ENCODE measurements at places on chromosomes 2 and 18.

DNA sequence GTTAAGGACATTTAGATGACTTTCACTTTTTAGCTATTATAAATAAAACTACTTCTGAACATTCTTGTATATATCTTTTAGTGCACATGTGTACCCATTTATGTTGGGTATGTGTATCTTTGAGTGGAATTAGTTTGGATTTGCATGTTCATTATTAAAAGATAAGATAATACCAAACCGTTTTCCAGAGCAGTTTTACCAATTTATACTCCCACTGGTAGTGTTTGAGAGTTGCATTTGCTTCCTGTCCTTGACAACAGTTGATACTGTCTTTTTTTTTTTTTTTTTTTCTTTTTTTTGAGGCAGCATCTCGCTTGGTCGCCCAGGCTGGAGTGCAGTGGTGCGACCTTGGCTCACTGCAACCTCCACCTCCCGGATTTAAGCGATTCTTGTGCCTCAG, 23.3 kb downstream of the SLC30A6 start:
- no peak for DNase-seq

DNA sequence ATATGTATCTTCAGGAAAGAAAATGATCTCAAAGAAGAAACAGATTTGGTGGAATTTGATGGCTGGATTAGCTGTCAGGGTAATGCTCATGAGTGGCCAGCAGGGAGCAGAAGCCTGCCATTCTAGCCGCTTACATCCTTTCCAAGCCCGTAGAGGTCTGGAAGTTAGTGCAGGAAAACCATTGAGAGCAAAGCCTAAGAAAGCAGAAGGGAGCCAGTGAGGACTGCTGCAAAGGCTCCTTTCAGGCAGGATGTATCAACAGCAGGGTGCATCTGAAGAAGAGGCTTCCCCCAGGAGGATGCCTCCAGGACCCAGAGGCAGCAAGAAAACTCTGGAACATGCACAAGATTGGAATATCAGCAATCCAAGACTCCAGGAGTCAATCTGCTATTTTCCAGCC, 22.9 kb upstream of the LBH start:
- peak; percentile 61 for DNase-seq

DNA sequence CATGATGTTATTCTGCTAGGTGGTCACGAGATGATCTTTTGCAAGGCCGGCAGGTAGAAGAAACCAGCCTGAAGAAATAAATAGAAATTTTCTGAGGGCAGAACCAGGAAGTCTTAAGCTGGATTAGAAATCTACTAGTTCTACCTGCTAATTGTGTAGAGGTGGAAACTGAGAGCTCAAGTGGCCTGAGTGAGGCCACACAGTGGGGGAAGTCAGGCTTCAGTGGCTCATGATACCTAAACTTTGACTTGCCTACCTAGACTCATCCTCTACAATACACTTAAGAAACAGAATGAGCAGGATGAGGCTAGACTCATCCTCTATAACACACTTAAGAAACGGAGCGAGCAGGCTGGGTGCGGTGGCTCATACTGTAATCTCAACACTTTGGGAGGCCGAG, 134.9 kb upstream of the NDUFV2 start:
- DNase-seq = no peak

GRCh38 chr2:76763276-76763675, 758.9 kb downstream of the LRRTM4 start:
- DNase-seq = no peak

DNA sequence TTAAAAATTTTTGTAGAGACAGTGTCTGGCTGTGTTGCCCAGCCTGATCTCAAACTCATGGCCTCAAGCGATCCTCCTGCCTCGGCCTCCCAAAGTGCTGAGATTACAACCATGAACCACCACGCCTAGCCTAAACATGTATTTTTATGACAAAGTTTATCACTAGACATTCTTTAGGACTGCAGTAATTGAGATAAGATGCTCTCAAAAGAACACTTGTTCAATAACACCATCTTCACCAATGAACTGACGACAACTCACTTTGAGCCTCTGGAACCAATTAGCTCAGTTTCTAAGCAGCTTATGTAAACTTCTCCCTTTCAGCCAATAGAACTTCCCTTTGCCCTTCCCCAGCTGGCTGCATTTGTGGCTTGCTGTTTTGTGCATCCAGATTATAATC, 15.3 kb upstream of the PPP4R1 start:
- no peak for DNase-seq

- no peak for DNase-seq
These were observed 55.1 kb downstream of the LYPD6B start for GRCh38 chr2:149093579-149093978.

- no peak for DNase-seq
These were observed 29.3 kb downstream of the OTOF start for GRCh38 chr2:26448651-26449050.

DNA sequence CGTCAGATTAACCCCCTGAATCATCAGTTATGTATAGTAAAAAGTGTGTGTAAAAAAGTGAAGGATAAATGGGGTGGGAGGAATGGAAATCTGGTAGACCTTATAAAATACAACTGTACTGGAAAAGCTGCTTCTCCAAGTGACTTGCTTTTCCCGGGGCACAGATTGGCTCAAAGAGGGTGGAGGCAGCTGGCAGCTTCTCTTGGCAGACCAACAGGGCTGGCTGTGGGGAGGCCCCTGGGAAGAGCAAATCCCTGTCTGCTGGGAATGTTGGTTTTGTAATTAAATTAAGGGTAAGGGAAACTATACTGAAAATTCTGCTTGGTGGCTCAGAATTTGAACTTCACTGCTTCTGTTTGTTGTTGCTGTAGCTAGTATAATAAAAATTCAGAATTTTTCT, 154.2 kb upstream of the DLX2 start:
- no peak for DNase-seq

Measured in bronchial epithelial cell (primary cell).